ENCODE measurements at places on chromosomes 5 and 9.

- no peak for DNase-seq
Observed at GRCh38 chr9:18905028-18905882, 127.8 kb downstream of the SAXO1 start.

GRCh38 chr9:3480353-3480655 lies 45.5 kb downstream of the RFX3 start:
- no peak for DNase-seq

DNA sequence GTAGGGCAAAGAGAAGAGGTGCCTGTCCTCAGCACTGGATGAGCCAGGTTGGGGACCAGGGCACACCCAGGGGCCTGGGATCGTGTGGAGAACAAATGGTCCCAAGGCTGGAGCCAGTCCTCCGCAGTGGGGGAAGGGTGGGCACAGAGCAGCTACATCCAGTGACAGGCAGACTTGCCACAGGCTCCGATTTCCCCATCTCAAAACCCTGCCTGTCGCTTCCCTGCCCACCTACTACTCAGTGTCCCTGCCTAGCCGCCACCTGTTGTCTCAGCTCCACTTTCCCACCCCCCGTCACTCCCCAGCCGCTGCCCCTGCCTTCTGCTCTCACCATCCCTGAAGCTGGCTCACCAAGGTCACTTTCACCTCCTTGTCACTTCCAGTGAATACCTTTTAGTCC lies 13.9 kb upstream of the ENHO start:
- DNase-seq, result no peak

DNA sequence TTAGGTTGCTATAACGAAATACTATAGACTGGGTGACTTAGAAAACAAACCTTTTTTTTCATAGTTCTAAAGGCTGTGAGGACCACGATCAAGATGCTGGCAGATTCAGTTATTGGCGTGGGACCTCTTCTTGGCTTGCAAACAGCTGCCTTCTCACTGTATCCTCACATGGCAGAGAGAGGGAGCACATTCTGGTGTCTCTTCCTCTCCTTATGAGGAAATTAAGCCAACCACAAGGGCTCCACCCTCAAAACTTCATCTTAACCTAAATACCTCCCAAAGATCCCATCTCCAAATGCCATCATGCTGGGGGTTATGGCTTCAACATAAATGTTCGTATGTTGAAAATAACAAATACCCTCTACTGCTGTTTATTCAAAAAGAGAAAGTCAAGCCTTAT lies 197.1 kb downstream of the CEMIP2 start:
- DNase-seq, result no peak

DNA sequence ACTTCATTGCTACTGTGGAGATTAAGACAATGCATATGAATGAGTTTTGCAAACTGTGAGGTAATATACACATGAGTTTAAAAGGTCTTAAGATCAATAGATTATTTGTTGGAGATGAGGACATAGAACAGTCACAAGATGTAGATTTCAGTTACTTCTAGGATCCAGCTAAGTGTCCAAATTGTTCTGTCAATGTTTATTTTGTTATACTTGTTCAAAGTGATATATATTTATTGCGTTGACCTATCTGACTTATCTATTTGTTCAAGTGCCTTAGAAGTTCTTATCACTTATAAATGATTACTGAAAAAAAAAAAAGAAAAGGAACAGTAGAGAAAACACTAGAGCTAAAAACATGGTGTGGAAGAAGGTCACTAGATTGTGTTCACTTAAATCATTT lies 75.6 kb upstream of the GRIN3A start:
- DNase-seq, result no peak

DNA sequence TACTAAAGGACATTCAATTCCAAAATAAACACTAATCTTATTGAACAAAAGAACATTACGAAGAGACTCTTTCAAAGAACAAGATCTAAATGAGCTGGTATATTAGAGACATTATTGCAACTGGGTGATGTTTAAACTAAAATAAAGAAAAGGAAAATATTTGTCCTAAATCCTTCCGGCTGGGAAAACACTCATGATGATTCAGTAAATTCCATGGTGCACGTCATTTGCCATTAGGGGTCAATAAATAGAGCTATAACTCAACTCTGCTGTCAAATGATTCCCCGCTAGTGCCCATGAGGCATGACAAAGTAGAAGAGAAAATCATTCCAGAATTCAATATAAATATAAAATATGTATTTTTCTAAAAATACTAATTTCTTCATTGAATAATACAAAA lies 565.5 kb upstream of the TUSC1 start:
- DNase-seq, result no peak

Measured in iPS-NIHi11 (cell line).